Hippocampal formation (tissue), 2 donors: ENCODE measurements at places on chromosomes 3 and 15.

- DNase-seq: peak; percentile 52
Observed at GRCh38 chr15:99473981-99474906, 91.5 kb upstream of the MEF2A start.

- peak; percentile 4 for DNase-seq
Observed at GRCh38 chr15:40925863-40926658, 3.1 kb upstream of the DLL4 start.

- DNase-seq: no peak
Observed at GRCh38 chr3:79767905-79768267, at the start of gene ROBO1. TSS of gene ROBO1 (minus strand) at chr3:79767998.

DNA sequence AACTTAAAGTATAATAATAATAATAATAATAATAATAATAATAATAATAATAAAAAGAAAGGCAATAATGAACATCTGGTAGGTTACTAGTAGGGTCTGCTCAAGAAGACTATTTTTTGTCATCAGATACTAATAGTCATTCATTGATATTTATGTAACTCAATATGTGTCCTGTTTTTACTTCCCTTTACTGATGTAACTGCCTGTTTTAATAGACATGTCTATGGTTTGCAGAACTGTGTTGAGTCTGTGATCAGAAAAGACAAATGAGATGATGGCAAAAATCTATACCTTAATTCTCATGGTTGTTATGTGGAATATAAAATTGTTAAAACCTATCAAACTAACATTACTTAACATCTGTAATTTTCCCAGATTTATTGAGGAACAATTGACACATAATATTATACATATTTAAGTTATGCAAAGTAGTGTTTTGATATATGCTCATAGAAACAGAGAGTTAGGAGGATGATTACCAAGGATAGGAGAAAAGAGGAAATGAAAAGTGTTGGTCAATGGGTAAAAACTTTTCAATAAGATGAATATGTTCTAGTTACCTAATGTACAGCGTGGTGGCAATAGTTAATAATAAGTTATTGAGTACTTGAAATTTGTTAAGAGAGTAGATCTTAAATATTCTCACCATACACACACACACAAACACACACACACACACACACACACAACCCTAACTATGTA, 699.4 kb downstream of the ZPLD1 start:
- no peak for DNase-seq

DNA sequence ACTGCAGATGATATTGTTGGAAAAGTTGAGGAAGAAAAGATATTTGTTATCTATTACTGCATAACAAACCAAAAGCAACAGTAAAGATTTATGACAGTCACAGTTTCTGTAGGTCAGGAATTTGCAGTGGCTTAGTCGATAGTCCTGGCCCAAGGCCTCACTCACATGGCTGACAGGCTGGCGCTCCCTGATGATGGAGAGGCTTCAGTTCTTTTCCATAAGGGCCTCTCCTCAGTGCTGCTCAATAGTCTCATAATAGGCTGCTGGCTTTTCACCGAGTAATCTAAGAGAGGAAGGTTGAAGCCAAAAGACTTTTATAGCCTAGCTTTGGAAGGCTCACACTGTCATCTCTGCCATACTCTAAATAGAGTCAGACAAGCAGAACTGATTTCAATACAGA, 17.7 kb downstream of the IREB2 start:
- DNase-seq: no peak

DNA sequence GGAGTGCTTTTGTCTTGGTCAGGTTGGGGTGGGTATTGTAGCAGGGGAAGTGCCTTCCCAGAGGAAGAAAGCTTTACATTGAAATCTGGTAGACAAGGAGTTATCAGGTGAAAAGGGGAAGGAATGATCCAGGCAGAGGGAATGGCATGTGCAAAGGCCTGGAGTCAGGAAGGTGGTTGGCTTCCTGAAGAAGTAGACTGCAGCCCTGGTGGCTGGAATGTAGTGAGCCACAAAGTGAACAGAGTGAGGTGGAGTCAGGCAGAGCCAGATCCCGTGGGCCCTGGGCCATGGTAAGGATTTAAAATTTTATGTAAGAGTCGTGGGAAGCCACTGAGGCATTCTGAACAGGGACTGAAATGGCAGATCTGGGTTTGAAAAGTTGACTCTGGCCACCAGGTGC, 58.3 kb downstream of the RAB11A start:
- DNase-seq: no peak

GRCh38 chr3:97938444-97938843, 33.8 kb downstream of the RIOX2 start:
- no peak for DNase-seq

DNA sequence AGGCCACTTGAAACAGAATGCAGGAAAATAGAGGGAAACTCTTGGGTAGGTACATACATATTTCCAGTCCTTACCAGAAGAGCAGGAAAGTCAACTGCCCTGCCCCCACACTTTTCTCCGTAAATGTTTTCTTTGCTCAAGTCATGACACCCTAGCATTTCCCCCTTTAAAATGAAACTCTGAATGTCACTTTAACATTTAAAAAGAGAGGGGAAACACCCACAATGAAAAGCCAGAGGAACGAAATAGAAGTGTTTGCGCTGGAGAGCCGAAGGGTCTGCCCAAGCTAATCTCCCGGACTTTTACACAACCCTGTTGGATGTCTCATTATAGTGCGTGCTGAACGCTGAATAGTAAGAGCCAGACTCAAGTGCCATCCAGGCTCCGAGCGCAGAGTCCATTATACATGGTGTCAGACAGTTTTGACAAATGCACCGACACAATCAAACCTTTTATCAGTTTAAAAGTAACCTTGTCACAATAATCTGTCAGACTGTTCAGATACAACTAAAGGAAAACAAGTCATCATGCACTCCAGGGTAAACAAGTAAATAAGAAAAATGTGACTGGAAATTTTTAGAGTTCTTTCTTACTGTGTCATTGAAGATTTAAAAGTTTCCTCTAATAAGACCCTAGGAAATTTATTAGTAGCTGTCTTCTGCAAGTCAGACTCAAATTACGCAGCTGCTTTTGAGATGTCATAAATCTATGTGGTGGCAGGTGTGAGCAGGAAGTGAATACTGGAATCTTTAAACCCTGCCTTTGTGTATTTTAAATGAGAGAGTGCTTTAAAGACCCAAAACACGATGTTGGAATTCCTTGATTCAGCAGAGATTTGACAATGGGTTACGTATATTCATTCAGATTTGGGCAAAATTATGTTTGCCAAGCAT, 159.8 kb downstream of the RBMS3 start:
- no peak for DNase-seq

- no peak for DNase-seq
Observed at GRCh38 chr3:21795152-21795837, 44.3 kb upstream of the ZNF385D start.

- no peak for DNase-seq
Observed at GRCh38 chr15:69719527-69720240, 267.1 kb downstream of the RPLP1 start.

DNA sequence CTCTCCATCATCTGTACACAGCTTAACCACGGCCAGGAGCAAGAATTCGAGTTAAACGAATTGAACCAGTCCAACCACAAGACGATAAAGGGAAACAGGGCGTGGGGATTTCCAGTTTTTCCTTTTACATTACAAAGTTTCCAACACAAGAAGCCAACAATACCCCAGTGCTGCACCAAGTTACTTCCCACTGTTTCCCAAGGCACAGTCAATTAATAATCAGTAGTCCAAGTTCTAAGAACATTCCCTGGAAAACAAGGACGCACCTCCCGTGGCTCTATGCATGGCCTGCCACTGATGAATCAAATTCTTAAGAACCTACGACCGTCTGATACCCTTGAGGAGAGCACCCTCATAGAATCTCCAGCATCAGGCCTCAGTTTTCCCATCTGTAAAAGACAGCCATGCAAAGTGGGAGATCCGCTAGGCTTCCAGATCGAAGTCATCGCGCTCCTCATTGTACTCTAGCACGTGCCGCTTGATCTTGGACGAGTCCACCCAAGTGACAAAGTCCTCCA, 774 bp downstream of the IMP3 start:
- no peak for DNase-seq

DNA sequence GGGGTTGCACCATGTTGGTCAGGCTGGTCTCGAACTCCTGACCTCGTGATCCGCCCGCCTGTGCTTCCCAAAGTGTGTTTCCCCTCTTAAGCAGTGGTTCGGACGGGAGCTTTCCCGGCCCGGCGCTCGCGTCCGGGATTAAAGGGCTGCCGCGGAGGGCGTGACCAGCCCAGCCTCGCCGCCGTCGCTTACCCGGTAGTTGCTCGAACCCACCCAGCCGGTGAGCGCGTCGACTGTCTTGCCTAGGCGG, 513 bp downstream of the CLASP2 start:
- DNase-seq: no peak

GRCh38 chr3:9013782-9014563, 50.7 kb upstream of the RAD18 start:
- DNase-seq: no peak

- DNase-seq: no peak
Observed at GRCh38 chr15:57824186-57824585, 117.7 kb downstream of the POLR2M start.

DNA sequence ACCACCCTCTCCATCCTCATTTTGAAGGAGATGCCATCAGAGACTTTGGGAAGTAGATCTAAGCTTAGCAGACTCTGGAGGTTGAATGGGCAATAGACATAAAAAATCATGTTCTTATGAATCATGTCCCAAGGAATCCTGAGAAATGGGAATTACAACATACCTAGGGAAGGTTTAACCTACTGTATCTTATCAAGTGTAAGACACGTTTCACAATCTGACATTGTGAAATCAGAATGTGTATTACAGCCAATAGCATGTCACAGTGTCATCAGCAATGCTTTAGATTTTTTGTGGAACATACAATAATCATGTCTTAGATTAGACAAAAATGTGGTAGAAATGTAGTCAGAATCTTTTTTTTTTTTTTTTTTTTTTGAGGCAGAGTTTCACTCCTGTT, 332.4 kb upstream of the TLE3 start:
- no peak for DNase-seq

GRCh38 chr3:128348805-128349531, 117.7 kb downstream of the DNAJB8 start:
- DNase-seq: no peak

GRCh38 chr3:132160198-132160597, 125.4 kb upstream of the CPNE4 start:
- DNase-seq: no peak

GRCh38 chr3:157370867-157371266, 65.8 kb upstream of the PTX3 start:
- no peak for DNase-seq

DNA sequence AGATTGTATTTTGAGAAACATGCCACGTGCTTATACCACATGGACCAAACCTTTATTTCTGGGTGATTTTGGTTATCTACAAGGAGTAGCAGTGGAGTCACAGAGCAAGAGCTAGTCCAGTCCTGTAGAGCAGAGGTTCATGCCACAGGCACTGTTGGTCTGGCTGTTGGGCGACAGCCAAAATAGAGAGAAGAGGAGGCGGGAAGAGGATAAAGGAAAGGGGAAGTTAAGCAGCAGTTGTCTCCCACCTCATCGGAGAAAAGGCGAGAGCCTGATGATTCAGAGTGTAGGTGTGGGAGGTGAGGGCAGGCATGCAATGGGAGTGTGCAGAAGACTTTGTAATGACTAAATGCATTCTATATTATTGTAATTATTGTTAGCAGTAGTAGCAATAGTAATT, 237.5 kb upstream of the ROPN1 start:
- DNase-seq: no peak

- DNase-seq: no peak
Observed at GRCh38 chr15:60678632-60679031, 199.7 kb upstream of the ICE2 start.

DNA sequence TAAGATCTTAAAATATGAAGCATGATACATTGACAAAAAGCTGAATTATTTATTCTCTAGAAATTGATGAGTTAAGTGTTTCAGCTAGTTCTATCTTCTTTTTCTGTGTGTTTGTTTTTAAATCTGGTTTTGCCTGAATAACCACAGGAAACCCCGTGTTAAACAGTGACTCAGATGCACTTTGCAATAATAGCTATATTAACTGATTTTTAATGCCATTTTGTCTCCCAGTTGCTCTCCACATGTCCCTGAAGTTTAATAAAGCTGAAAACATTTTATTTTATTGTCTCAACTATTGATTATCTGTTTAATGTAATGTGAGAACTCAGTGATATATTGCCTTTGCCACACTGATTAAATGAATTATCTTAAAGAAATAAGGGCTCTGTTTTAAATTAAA, 42.8 kb upstream of the ROBO1 start:
- no peak for DNase-seq

DNA sequence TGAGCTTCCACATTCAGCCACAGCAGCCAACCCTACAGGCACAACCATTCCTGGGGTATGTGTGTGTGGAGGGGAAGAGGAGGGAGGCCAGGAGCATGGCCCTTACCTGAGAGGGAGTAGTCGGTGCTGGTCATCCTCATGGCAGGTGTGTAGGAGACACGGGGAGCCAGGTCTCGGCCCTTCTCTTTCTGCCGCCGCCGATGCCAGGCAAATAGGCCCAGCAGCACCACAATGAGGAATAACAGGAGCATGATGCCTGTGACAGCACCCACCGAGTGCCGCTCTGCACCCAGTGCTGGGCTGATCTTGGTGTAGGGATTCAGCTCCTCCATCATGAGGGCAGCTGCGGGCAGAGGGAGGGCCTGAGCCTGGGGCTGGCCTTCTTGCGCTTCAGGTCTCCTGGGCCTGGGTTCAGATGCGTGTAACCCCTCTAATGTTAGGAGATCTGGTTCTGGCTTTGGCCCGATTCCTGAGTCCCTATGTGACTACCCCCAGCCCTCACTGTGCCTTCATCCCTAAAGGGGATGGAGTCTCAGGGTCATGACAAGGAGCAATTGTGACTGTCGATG, 44.4 kb downstream of the RAB11A start:
- no peak for DNase-seq

GRCh38 chr3:99638167-99638948, at the start of gene COL8A1:
TSS of gene COL8A1 (plus strand) at chr3:99638594. CDS start at chr3:99790683, 152,089 bp downstream.
- no peak for DNase-seq

GRCh38 chr15:52162260-52162659, 28.9 kb downstream of the GNB5 start:
- DNase-seq: no peak

- no peak for DNase-seq
Observed at GRCh38 chr3:187788984-187789857, 44.0 kb upstream of the BCL6 start.

DNA sequence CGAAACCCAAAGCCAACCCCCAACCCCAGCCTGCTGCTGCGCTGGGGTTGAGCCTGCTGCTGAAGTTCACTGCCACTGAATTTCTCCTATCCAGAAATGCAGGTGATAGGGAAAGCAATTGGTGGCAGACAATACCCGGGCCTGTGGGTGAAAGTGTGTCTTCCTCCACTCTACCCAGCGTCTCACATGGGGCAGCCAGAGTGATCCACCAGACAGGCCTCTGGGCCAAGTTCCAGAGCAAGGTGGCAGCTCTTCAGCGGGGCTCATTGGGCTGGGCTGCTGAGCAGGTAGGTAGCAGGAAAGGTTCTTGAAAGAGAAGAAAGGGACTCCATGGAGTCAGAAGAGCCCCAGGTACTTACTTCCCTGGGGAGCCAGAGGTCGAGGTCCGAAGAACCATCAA, 6.0 kb downstream of the ADCY5 start:
- no peak for DNase-seq

DNA sequence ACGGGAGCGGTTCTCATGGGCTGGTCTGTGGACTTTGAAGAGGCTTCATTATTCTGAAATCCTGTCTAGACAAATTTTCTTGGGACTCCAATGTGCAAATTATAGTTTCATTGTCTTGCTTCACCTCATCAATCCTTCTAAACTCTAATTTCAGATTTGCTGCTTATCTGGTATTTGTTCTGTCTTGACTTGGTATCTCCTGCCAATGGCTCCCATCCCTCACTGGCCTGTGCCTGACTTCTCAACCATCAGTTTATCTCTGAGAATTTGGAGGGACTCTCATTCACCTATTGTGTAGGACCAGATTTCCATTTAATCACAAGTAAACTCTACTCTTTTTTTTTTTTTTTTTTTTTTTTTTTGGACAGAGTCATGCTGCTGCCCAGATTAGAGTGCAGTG, 960.2 kb upstream of the NR2F2 start:
- DNase-seq: no peak
